ENCODE measurements at places on chromosomes 3 and 15. TPM values are rescaled to one million over a fixed set of nuclear protein-coding genes. Genes with fewer than 3 reads are reported as not detected.

Gene TGM4
- not detected for total RNA-seq

Gene IP6K1
- total RNA-seq = 19.1 TPM

Gene NAALADL2
- total RNA-seq = 13.7 TPM

Gene EPHA3
- 5.7 TPM for total RNA-seq

Gene POTEB2
- not detected for total RNA-seq

Gene UTS2B
- total RNA-seq = 0.65 TPM

Gene CDHR4
- under 0.01 TPM for total RNA-seq

Gene GABRR3
- 0.09 TPM for total RNA-seq

All from smooth muscle cell of bladder (primary cell).